Left ventricle myocardium inferior (tissue), 1 donor: ENCODE measurements at places on chromosomes 11 and 22. TPM values are rescaled to one million over a fixed set of nuclear protein-coding genes. Genes with fewer than 3 reads are reported as not detected.

ART5 gene
- total RNA-seq: 1.4 TPM

ENTHD1 gene
- not detected for total RNA-seq

IGSF22 gene
- 0.49 TPM for total RNA-seq

TSPAN32 gene
- 27.1 TPM for total RNA-seq

PRG3 gene
- total RNA-seq: not detected

WNT7B gene
- total RNA-seq: not detected

GVQW3 gene
- 1.8 TPM for total RNA-seq

ADAMTS15 gene
- 22.9 TPM for total RNA-seq

LINC01488 gene
- total RNA-seq: 0.38 TPM

MYOD1 gene
- not detected for total RNA-seq

ARHGEF17 gene
- 53.1 TPM for total RNA-seq

HTR3A gene
- not detected for total RNA-seq

CADM1 gene
- 51.1 TPM for total RNA-seq

SMIM35 gene
- total RNA-seq: not detected

DNA sequence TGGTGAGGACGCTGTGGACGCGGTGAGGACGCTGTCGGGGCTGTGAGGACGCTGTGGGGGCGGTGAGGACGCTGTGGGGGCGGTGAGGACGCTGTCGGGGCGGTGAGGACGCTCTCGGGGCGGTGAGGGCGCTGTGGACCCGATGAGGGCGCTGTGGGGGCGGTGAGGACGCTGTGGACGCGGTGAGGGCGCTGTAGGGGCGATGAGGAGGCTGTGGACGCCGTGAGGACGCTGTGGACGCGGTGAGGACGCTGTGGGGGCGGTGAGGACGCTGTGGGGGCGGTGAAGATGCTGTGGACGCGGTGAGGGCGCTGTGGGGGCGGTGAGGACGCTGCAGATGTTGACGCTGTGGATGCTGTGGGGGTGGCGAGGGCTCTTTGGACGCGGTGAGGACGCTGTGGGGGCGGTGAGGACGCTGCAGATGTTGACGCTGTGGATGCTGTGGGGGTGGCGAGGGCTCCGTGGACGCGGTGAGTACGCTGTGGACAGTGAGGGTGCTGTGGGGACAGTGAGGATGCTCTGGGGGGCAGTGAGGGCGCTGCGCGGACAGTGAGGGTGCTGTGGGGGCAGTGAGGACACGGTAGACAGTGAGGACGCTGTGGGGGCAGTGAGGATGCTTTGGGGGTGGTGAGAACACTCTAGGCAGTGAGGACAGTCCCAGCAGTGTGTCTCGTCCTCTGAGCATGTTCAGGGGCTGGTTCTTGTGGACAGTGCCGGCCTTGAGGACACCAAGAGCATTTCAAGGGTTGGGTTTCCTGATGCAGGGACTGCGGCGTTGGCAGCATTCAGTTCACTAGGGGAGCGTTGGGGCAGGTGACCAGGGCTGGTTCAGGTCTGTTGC lies 4.2 kb downstream of the GP1BB start:
- DNase-seq: no peak
- peaks cover 26% of the 10 kb centered on the region for H3K4me1 ChIP-seq
- no peak overlapping the region for H3K27ac ChIP-seq
- peaks cover under 1% of the 10 kb centered on the region for H3K36me3 ChIP-seq
- no peak overlapping the region for H3K4me3 ChIP-seq
- H3K27me3 ChIP-seq: peaks cover 35% of the 10 kb centered on the region

- H3K36me3 ChIP-seq: no peaks in the 10 kb centered on the region
- H3K27ac ChIP-seq: no peak overlapping the region
- H3K4me1 ChIP-seq: no peaks in the 10 kb centered on the region
- peaks cover 55% of the 10 kb centered on the region for H3K27me3 ChIP-seq
- H3K4me3 ChIP-seq: no peak overlapping the region
Measured at GRCh38 chr11:134498326-134499139, 86.5 kb upstream of the B3GAT1 start.

DNA sequence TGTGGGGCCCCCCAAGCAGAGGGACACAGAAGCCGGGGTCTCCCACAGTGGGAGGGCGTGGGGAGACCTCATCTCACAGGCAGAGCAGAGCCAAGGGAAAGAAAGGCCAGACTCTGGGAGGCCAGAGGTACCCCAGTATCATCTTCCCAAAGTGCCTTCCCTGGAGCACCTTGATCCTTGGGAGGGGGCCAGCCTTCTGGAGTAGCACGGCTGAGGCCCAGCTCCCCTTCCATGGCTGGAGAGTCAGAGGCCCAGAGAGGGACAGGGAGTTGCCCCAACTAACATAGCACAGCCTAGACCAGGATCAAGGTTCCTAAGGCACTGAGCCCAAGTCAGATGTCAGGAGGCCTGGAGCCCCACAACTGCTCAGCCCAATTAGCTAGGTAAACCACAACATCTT lies 50.6 kb downstream of the ELFN2 start:
- peaks cover 95% of the 10 kb centered on the region for H3K27me3 ChIP-seq
- H3K4me1 ChIP-seq: peaks cover 12% of the 10 kb centered on the region
- DNase-seq: no peak

DNA sequence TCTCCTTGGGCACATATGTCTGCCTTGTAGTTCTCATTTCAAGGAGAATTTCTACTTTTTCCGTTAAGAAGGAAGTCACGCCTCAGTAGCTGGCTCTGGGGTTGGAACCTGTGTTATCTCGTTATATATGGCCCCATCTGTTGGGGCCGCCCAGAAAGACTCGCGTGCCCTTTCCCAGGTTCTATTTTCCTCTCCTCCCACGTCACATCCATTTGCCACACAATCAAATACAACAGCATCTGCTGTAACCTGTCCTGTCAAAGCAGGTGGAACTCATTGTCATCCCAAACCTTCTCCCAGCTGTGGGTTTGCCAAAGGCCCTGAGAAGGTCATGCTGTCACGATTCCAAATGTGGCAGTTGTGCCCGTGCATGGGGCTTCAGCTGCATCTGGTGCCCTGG lies 213.1 kb upstream of the ZBED5 start:
- no peaks in the 10 kb centered on the region for H3K36me3 ChIP-seq
- no peak overlapping the region for H3K27ac ChIP-seq
- no peak for DNase-seq
- H3K27me3 ChIP-seq: no peaks in the 10 kb centered on the region

GRCh38 chr22:27075028-27075678 lies 417.8 kb downstream of the MIAT start:
- H3K36me3 ChIP-seq: no peaks in the 10 kb centered on the region
- H3K4me1 ChIP-seq: no peaks in the 10 kb centered on the region
- H3K27ac ChIP-seq: no peak overlapping the region
- no peak for DNase-seq
- H3K27me3 ChIP-seq: peaks cover 100% of the 10 kb centered on the region

- no peak for DNase-seq
- no peaks in the 10 kb centered on the region for H3K27me3 ChIP-seq
- no peaks in the 10 kb centered on the region for H3K4me1 ChIP-seq
- no peak overlapping the region for H3K27ac ChIP-seq
- H3K36me3 ChIP-seq: no peaks in the 10 kb centered on the region
- no peak overlapping the region for H3K4me3 ChIP-seq
Measured at GRCh38 chr11:95140397-95141033, 50.9 kb downstream of the ENDOD1 start.

GRCh38 chr11:46541593-46542371 lies 52.0 kb downstream of the AMBRA1 start:
- peaks cover 37% of the 10 kb centered on the region for H3K4me1 ChIP-seq
- no peaks in the 10 kb centered on the region for H3K27me3 ChIP-seq
- no peak overlapping the region for H3K4me3 ChIP-seq
- peaks cover 60% of the 10 kb centered on the region for H3K36me3 ChIP-seq

DNA sequence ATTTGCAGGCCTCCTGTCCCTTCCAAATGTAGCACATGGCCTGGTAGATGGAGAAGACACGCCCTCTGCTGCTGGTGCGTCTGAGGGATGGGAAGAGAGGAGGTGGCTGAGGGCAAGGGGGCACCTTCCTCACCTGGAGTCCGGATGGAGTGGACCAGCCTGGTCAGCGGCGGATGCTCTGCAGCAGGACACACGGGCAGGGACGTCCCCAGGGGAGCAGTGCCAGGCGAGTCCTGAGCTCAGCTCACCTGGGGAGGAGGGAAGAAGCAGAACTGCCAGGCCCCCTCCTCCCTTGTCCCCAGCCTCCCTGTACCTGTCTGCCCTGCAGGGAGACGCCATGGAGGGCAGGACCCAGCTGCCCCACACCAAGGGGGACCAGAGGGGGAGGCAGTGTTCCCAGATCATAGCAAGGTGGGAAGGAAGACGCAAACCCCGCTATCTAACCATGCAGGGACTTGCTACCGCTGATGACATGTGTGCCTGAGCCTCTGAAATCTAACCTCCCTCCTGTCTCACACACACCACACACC lies 1495.9 kb downstream of the BRD1 start:
- H3K4me3 ChIP-seq: no peak overlapping the region
- H3K27ac ChIP-seq: no peak overlapping the region
- H3K27me3 ChIP-seq: peaks cover 51% of the 10 kb centered on the region
- no peaks in the 10 kb centered on the region for H3K36me3 ChIP-seq

DNA sequence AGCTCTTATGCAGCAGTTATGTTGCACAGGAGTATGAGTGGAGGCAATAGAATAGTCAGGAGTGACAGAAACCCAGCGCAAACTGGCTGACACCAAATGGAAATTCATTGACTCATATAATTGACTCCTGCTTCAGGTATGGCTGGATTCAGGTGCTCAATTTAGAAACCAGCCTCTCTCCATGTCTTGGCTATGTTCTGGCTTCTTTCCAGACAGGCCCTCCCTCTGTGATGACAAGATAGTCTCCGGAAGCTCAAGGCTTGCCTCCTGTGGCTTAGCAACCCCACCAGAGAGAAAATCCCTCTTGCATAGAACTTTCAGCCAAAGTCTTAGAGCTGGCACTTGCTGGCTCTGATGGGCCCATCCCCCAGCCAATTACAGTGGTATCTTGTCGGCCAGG lies 28.1 kb upstream of the MN1 start:
- no peak overlapping the region for H3K4me3 ChIP-seq
- no peak for DNase-seq
- H3K27me3 ChIP-seq: no peaks in the 10 kb centered on the region
- no peaks in the 10 kb centered on the region for H3K4me1 ChIP-seq
- H3K36me3 ChIP-seq: no peaks in the 10 kb centered on the region

- peaks cover 58% of the 10 kb centered on the region for H3K27me3 ChIP-seq
- H3K4me1 ChIP-seq: no peaks in the 10 kb centered on the region
- no peaks in the 10 kb centered on the region for H3K36me3 ChIP-seq
- DNase-seq: no peak
- H3K27ac ChIP-seq: no peak overlapping the region
- H3K4me3 ChIP-seq: no peak overlapping the region
Measured at GRCh38 chr22:30127749-30128166, 47.5 kb downstream of the HORMAD2 start.

DNA sequence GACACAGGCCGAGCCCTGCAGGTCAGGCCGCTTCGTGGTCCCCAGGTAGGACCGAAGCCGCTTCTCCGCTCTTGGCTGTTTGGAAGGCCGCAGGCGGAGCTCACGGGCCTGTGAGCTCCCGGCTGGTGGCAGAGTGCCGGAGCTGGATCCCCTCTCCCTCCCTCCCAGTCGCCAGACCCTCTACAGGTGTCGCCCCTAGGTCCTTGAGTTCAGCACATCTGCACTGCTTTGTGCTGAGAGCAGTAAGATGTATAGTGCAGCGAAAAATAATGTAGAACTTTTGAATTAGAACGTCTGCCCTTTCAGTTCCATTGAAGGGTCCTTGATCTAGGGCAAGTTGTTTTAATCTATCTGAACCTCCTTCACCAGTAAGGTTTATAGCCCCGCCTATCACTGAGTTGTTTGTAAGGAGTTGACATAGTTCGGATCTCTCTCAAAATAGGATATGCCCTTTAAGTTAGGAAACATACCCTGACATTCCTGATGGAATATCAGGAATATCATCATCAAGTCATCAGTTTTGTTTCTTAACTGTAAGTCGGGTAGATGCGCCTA lies 419 bp downstream of the ANKRD49 start:
- H3K27me3 ChIP-seq: no peaks in the 10 kb centered on the region
- H3K4me3 ChIP-seq: peak overlapping the region; percentile 89
- H3K27ac ChIP-seq: peak overlapping the region; percentile 79
- DNase-seq: no peak
- peaks cover 30% of the 10 kb centered on the region for H3K36me3 ChIP-seq

GRCh38 chr11:120816711-120817110 lies 207.2 kb upstream of the TBCEL start:
- no peak for DNase-seq
- no peaks in the 10 kb centered on the region for H3K4me1 ChIP-seq
- no peak overlapping the region for H3K27ac ChIP-seq
- no peaks in the 10 kb centered on the region for H3K36me3 ChIP-seq
- H3K27me3 ChIP-seq: peaks cover 65% of the 10 kb centered on the region

- no peak overlapping the region for H3K4me3 ChIP-seq
- H3K27me3 ChIP-seq: no peaks in the 10 kb centered on the region
- peaks cover 34% of the 10 kb centered on the region for H3K4me1 ChIP-seq
- no peaks in the 10 kb centered on the region for H3K36me3 ChIP-seq
- no peak overlapping the region for H3K27ac ChIP-seq
Measured at GRCh38 chr11:96054870-96055705, 131.2 kb upstream of the MTMR2 start.

DNA sequence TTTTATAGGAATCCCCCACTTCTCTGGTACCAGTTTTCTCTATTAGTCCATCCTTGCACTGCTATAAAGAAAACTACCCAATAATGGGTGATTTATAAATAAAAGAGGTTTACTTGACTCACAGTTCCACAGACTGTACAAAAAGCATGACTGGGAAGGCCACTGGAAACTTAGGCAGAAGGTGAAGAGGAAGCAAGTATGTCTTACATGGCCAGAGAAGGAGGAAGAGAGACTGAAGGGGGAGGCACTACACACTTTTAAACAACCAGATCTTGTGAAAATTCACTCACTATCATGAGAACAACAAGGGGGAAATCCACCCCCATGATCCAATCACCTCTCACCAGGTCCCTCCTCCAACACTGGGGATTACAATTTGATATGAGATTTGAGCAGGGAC lies 68.9 kb upstream of the GNAZ start:
- no peak overlapping the region for H3K27ac ChIP-seq
- H3K4me1 ChIP-seq: no peaks in the 10 kb centered on the region
- no peaks in the 10 kb centered on the region for H3K36me3 ChIP-seq
- DNase-seq: no peak
- H3K4me3 ChIP-seq: no peak overlapping the region

GRCh38 chr11:18132341-18132740 lies at the start of gene MRGPRX3:
Gene MRGPRX3 (plus strand): TSS chr11:18132571. CDS start chr11:18137203, 4,632 bp downstream.
- H3K27ac ChIP-seq: no peak within 1 kb of the TSS
- H3K4me1 ChIP-seq: no peaks in the 10 kb centered on the region
- no peak within 1 kb of the TSS for H3K4me3 ChIP-seq
- DNase-seq: no peak

DNA sequence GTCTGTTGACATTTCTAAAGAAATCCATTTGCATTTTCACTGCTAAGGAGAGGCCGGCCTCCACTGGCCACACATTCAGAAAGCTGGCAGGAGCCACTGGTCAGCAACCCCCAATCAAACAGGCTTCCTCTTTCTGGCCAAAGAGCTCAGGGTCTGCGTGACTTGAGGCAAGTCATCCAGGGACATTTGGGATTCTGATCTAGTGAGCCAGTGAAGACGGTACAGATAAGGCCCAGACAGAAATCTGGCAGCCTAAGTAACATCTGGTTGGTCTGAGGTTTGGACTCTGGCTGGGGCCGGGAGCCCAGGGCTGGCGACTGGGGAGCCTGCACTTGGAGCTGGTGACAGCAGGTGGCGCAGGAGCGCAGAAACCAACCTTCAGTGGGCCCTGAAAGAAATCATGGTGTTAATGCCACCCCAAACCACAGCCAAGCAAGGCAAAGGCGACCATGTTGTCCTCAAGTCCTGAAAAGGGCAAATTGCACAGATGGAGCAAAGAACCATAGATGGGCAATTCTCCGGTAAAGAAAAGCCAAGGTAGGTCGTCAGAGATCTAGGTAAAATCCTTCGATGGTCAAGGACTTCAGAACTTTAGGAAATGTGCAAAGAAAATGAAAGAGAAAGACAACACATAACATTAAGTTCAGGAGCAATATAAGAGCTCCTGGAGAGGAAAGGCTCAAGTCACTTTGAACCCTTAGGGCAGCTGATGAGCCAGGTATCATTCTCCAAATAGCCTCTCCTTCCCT lies 99.4 kb upstream of the BLID start:
- H3K4me1 ChIP-seq: peaks cover 20% of the 10 kb centered on the region
- H3K36me3 ChIP-seq: no peaks in the 10 kb centered on the region
- DNase-seq: peak; percentile 80
- H3K27me3 ChIP-seq: no peaks in the 10 kb centered on the region
